Stimulated activated CD8-positive, alpha-beta memory T cell treated with anti-CD3 and anti-CD28 coated beads, Interleukin-2, amount 100 ng/mL, for 1 hour (primary cell): ENCODE measurements at places on chromosomes 1 and 21.
A peak's percentile ranks its signal among the peaks of the same experiment; 100 is the strongest.

- DNase-seq: no peak
Measured at GRCh38 chr1:181630398-181630797, 147.1 kb downstream of the CACNA1E start.

GRCh38 chr1:211918843-211919414, 88.4 kb upstream of the LPGAT1 start:
- DNase-seq: no peak

DNA sequence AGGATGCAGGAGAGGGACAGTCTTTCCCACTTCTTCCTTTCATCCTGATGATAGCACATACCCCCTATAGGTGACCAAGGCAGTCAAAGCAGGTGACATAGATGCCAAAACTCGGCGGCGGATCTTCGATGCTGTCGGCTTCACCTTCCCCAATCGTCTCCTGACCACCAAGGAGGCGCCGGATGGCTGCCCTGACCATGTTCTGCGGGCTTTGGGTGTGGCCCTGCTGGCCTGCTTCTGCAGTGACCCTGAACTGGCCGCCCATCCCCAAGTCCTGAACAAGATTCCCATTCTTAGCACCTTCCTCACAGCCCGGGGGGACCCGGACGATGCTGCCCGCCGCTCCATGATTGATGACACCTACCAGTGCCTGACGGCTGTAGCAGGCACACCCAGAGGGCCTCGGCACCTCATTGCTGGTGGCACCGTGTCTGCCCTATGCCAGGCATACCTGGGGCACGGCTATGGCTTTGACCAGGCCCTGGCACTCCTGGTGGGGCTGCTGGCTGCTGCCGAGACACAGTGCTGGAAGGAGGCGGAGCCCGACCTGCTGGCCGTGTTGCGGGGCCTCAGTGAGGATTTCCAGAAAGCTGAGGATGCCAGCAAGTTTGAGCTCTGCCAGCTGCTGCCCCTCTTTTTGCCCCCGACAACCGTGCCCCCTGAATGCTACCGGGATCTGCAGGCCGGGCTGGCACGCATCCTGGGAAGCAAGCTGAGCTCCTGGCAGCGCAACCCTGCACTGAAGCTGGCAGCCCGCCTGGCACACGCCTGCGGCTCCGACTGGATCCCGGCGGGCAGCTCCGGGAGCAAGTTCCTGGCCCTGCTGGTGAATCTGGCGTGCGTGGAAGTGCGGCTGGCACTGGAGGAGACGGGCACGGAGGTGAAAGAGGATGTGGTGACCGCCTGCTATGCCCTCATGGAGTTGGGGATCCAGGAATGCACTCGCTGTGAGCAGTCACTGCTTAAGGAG, 2.9 kb downstream of the NCDN start:
- no peak for DNase-seq

- DNase-seq: no peak
Measured at GRCh38 chr1:156880473-156880872, 13.0 kb upstream of the PEAR1 start.

GRCh38 chr1:3453203-3453761, 1.2 kb upstream of the ARHGEF16 start:
- peak; percentile 50 for DNase-seq

- DNase-seq: no peak
Measured at GRCh38 chr21:27734146-27734545, 767.3 kb upstream of the ADAMTS5 start.

DNA sequence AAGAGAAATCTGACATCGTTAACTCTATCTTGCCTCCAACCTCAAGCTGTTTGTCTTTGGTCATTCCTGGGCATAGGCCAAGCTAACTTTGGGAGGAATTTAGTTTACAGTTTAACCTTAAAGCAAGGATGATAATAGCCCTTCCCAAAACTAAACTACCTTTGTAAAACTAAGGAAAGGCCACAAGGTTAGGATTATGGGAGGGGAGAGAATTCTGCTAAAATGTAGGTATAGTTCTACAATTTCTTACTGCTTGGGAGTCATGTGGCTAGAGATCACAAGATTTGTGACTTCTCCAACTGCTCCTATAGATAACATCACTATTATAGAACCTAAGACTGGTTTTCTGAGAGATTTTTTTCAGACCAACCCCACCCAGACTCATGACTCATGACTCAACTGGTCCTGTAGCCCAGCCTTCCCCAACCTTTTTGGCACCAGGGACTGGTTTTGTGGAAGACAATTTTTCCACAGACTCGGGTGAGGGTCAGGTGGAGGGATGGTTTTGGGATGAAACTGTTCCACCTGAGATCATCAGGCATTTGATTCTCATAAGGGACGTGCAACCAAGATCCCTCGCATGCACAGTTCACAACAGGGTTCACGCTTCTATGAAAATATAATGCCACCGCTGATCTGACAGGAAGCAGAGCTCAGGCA, 70.7 kb upstream of the MUTYH start:
- DNase-seq: no peak

GRCh38 chr1:96962751-96963211, 241.2 kb downstream of the PTBP2 start:
- no peak for DNase-seq

DNA sequence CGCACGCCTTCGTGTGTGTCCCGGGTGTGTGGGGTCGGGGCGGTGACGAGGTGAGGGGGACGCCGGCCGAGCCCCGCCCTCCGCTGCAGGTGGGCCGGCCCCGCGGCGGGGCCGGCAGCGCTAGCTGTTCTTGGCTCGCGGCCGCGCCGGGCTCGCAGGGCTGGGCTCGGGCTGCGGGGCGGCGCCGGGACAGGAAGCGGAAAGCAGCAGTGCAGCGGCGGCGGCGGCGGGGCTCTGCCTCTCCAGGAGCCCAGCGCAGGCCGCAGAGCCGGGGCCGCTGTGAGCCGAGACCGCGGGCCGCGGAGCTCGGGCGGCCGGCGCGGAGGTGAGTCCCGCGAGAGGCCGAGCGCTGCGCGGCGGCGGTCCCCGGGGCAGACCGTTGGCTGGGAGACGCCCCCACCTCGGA, at the start of gene VANGL1:
VANGL1 (plus strand) TSS at position 209 of the 406 bp plus-strand sequence. CDS start 9,444 bp downstream, outside the sequence.
- DNase-seq: no peak

- no peak for DNase-seq
Measured at GRCh38 chr1:30036229-30036547, 687.2 kb downstream of the MATN1 start.

DNA sequence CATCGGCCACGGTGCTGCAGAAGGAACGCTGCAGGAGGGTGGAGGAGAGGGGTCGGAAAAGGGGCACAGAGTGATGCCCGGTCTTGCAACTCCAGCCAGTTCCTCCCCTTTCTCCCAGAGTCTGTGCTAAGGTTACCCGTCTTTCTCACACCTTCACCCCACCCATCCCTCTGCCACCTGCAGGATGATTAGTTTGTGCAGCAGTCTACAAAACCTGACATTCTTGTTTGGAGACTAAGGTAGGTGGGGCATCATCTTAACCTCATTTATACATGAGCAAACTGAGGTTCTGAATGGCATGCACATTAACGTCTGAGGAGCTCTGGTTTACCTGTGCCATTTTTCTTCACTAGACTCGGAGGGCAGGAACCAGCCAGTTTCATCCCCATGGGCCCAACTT, 232.3 kb downstream of the GRIK3 start:
- no peak for DNase-seq

DNA sequence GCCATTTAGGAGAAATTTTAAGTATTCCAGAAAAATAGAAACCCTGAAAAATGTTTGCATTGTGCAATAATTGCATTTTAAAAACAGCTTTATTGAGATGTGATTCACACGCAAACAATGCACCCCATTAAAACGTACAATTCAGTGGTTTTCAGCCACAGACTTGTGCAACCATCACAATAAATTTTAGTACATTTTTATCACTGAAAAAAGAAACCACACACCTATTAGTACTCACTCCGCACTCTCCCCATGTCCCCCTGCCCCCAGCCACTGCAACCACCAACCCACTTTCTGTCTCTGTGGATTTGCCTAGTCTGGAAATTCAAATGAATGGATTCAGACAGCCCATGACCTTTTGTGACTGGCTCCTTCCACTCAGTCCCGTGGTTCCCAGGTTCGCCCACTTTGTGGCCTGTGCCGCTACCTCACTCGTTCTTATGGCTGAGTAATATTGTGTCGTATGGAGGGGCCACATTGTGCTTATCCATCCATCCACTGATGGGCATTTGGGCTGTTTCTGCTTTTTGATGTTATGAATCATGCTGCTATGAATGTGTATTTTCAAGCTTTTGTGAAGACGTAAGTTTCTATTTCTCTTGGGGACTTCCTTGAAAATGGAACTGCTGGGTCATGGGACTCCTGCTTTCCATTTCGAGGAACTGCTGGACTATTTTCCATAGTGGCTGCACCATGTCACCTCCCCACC, 147.7 kb upstream of the ARHGEF16 start:
- no peak for DNase-seq

GRCh38 chr1:25685938-25686665, 69.5 kb downstream of the MAN1C1 start:
- no peak for DNase-seq

GRCh38 chr1:112689196-112689841, 14.9 kb downstream of the MOV10 start:
- DNase-seq: no peak

DNA sequence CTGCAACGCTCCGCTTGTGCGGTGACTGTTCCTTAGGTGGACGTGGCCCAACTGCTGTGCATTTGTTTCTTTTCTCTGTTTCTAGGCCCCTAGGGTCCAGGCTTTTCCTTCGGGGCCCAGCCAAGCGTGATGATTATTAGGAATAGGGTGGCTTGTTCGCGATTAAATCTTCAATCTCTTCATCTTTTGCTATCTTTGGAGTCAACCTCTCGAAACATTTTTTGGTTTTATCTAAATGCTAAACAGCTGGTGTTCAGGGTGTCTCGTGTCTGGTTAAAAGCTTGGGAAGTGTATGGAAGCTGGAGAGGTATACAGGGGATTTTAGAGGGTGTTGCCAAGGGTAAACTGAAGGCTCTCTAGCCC, 844 bp upstream of the PLD5 start:
- DNase-seq: no peak
